ENCODE measurements at places on chromosomes 11 and 22.

- no peak for ATAC-seq
These were observed 77.4 kb downstream of the FAM168A start for GRCh38 chr11:73520353-73521061.

- ATAC-seq: no peak
These were observed 54.7 kb downstream of the SGSM3 start for GRCh38 chr22:40425082-40425481.

GRCh38 chr11:11668781-11669180, 47.0 kb upstream of the GALNT18 start:
- no peak for ATAC-seq

DNA sequence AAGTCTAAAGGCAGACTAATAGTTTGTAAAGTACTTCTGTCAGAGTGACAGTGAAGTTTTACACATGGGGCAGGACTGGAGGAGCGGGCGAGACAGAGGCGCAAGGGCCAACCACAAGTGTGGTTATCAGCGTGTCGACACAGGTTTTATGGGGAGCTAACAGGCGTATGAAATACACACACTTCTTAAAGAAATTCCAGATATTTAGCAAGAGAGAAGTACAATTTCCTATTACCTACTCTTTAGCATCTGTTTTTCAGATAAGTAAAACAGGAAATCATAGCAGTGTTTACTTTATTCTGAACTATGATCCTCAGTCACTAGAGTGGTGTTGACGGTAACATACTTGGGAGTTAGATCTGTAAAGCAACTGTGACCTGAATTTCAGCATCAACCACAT, 22.5 kb downstream of the VSIG10L2 start:
- ATAC-seq: no peak

DNA sequence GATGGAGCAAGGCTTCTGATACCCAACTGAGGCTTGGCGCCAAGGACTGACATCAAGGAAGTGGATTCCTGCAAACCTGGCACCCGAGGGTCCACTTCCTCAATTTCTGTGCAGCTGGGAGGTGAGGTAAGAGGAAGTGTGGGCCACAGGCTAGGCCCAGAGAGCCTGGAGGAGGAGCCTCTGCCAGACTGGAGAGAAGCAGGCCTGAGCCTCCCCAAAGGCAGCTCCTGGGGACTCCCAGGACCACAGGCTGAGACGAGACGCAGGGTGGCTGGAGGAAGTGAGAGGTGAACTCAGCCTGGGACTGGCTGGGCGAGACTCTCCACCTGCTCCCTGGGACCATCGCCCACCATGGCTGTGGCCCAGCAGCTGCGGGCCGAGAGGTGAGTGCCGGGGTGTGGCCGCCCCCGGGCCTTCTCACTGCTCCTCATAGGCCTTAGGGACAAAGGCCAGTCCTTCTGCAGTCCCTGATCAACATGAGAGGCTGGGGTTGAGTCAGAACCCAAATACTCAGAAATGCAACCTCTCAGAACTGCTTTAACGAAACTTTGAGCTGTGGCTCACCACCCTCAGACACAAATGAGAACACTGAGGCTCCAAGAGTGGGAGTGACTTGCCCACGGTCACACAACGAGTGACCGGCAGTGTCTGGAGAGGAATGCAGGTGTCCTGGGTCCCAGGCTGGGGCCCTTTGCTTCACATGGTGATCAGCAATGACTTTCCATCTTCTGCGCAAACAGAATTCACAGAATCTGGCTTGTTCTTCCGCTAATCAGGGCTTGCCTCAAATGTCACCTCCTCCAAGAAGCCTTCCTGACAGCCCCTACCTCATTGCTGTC, at the start of gene NCF4:
Gene NCF4, plus strand, starts transcription at position 186 of the 839 bp plus-strand sequence. Its CDS starts 166 bp downstream, at position 352.
- no peak for ATAC-seq

- no peak for ATAC-seq
These were observed 40.1 kb downstream of the ABTB2 start for GRCh38 chr11:34317666-34318065.

DNA sequence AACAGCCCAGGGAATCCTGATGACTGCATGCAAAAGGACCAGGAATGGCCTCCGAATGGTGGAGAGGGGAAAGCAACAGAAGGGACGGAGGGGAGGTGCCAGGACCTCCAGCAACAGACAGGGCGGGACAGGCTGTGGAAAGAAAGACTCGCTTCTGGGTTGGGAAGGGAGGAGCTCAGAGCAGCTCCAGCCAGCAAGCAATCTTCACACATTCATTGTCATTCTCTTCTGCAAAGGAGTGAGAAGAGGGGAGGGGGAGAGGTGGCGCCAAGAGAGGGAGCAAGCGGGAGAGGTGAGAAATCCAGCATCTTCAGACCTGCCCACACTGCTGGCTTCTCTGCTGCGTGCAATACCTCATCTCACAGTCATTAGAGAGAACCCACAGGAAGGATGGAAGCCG, 509.0 kb downstream of the BUD13 start:
- ATAC-seq: peak; percentile 25

DNA sequence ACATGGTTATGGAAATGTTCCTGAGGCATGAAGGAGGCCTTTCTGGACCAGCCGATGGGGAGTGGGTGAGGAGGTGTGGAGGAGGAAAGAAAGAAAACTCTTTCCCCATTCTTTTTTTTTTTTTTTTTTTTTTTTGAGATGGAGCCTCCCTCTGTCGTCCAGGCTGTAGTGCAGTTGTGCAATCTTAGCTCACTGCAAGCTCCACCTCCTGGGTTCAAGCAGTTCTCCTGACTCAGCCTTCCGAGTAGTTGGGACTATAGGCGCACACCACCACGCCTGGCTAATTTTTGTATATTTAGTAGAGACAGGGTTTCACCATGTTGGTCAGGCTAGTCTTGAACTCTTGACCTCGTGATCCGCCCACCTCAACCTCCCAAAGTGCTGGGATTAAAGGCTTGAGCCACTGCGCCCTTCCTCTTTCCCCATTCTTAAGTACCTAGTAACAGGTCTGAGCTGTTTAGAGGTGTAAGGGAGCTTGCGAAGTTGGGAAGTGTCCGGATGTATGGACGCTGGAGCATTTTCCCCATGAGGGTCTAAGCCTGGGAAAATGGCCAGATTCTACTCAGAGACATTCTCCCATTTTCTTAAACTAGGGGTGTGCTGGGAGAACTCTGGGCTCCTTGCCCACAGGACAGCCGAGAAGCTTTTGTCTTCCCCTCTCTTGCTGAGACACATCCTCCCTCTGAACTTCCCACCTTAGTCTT, 135.8 kb downstream of the TEAD1 start:
- no peak for ATAC-seq

- no peak for ATAC-seq
These were observed 6.2 kb downstream of the SOX6 start for GRCh38 chr11:16350125-16350524.

DNA sequence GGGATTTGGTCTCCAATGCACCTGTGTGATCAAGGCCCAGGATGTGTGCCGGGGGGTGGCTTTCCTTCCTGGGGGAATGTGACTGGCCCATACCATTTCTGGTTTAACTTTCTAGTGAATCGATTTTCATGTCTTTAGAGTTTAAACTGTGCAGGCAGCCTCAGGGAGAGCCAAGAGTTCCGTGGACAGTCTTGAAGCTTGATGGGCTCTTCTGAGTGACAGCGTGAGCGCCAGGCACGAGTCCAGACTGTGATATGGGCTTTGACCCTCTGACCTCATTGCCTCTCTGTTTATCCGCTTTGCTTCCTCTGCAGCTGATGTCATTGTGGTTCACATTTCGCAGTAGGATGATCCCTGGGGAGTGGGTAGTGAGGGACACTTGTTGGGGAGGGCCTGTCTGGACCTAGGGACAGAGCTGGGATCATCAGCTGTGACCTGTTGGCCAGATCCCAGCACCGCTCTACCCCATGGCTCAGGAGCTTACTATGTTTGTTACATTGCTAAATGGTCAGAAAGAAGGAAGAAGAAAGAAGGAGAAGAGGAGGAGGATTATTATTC, 80.6 kb upstream of the CLDN5 start:
- ATAC-seq: no peak

GRCh38 chr11:119709638-119710346, 19.2 kb downstream of the NECTIN1 start:
- peak; percentile 70 for ATAC-seq

GRCh38 chr11:43517518-43517917, 158.8 kb downstream of the TTC17 start:
- no peak for ATAC-seq

DNA sequence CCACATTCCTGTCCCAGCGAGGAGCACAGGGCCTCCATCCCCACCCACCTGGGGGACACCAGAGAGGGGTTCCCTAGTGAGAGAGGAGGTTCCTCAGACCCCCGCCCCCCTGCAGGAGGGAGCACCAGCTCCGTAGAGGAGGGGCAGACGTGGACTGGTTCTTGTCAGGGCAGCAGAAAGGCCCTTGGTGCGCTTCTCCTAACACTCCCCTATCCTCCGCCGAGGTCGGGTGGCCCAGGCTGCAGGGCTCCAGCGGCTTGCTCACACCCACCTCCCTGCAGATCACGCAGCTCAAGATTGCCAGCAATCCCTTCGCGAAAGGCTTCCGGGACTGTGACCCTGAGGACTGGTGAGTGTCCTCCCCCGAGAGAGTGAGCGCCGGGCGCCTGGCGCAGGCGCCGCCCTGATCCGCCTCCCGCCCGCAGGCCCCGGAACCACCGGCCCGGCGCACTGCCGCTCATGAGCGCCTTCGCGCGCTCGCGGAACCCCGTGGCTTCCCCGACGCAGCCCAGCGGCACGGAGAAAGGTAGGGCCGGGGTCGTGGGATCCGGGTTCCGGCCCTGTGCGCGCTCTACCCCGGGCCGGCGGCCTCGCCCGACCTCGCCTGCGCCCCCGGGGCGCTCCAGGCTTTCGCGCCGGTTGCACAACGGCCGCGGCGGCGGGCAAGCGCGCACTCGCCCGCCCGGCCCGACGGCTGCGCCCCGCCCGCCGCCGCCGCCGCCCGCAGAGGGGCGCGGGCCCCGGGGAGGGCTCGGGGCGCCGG, 5.1 kb downstream of the TBX1 start:
- peak; percentile 46 for ATAC-seq

DNA sequence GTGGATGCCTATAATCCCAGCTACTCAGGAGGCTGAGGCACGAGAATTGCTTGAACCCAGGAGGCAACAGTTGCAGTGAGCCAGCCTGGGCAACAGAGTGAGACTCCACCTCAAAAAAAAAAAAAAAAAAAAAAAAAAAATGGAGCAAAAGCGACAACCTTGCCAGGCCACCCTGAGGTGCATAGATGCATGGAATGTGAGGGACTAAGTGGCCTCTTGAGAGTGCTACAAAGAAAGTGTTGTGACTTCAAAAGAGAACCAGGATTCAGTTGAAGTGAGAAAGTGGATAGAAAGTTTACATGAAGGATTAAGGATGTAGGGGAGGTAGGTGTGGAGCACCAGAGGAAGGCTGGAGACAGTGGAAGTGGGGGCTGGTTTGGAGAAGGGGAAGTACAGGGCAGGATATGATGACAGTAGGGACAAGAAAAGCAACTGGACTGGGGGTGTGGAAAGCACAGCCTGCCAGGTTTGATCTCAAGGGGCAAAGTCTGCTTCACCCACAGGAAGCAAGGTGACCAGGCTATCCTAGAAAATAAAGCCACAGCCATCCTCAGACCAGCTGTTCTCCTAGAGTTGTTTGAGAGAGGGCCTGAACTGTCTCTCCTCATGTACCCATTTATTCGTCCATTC, 36.0 kb upstream of the OLFML1 start:
- no peak for ATAC-seq

DNA sequence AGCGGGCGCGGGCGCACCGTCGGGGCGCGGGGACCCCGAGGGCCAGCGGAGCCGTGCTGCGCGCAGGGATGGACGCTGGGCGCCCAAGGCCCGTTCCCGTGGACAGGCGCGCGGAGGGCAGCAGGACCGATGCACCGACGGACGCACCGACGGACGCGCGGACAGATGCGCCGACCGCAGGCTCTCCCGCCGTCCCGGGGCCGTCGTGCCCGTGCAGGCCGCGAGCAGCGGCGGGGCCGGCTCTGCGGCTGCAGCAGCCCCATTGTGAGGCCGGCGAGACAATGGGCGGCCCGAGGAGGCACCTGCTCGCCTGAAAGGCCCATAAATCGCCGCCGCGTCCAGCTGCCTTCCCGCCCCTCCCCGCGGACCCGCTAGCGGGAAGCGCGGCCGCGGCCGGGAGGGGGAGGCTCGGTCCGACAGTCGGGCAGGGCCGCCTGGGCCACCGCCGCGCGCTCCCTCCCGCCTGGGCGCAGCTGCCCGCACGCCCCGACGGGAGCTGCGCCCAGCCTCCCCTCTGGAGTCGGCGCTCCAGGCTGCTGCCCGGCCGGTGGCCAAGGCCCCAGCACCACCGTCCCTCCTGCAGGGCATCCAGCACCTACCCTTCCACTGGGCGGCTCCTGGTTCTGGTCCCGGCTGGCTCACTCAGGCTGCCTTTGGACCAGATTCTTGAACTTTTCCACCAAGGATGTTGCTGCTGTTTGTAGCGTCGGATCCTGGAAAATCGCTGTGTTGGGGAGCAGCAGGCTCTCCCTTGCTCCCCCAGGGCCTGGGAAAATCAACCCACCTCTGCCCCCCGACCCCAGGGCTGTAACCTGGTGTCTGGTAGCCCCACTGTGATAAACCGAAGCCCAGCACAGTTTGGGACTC, 15.8 kb downstream of the CDKN1C start:
- no peak for ATAC-seq

GRCh38 chr11:76769645-76770586, 13.2 kb upstream of the TSKU start:
- no peak for ATAC-seq

- ATAC-seq: no peak
These were observed 61.7 kb downstream of the DDI1 start for GRCh38 chr11:104098132-104098531.

DNA sequence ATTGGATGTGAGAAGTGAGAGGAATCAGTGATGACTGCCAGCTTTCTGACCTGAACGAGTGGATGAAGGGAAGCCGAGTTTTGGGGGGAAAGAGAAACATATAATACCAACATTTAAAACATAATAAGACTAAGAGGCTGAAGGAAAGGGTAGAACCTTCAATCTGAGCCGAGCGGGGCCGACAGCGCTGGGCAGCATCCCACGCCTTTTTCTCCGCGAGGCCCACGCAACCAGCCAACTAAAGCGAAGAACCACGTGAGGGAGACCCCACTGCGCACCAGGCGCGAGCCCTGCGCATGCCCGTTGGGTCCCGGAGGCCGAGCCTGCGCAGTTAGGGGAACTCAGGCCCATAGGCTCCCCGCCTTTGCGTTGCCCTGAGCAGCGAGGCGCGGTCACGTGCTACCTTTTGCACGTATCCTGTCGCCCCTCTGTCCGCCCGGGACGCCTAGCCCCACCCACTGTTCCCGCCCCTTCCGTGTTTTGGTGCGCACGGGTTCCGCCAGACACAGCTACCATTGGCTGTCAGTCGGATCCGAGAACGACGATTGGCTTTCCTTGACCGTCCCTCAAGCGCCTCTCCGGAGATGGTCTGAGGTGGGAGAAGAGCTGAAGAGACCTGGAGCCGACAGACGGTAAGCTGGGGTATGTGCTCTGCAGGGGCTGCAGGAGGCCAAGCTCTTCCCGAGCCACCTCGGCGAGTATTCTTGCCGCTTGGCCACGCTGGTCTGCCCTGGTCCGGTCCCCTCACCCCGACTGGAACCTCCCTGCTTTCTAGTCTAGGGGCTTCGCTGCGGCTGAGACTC, at the start of gene HINFP:
Gene HINFP, plus strand, starts transcription at position 573 of the 803 bp plus-strand sequence. CDS start 5,365 bp downstream, outside the sequence.
- ATAC-seq: peak; percentile 94

Data from motor neuron (in vitro differentiated cells).